ENCODE measurements at places on chromosomes 2 and 18.

DNA sequence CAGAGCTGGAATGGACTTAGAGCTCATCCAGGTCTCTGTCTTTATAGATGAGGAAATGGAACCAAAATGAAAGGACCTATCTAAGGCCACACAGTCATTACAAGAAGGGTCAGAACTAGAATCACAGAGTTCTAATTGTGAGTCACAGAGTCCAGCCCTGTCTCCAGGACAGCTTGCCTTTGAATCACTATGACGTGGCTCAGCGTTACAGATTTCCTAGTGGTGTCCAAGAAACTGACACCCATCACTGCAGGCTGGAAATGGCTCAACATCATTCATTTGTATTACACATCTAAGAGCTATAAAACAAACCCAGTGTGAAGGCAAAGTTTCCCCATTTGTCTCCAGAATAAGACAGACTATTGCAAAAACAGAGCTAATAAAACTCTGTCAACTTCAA, 164.3 kb upstream of the SIX2 start:
- no peak for DNase-seq

- no peak for DNase-seq
Measured at GRCh38 chr2:120599072-120599471, 136.6 kb upstream of the GLI2 start.

GRCh38 chr2:197124639-197125390, 185.8 kb downstream of the ANKRD44 start:
- DNase-seq, result no peak

GRCh38 chr2:96769814-96770213, 9.1 kb downstream of the CNNM4 start:
- DNase-seq, result no peak

DNA sequence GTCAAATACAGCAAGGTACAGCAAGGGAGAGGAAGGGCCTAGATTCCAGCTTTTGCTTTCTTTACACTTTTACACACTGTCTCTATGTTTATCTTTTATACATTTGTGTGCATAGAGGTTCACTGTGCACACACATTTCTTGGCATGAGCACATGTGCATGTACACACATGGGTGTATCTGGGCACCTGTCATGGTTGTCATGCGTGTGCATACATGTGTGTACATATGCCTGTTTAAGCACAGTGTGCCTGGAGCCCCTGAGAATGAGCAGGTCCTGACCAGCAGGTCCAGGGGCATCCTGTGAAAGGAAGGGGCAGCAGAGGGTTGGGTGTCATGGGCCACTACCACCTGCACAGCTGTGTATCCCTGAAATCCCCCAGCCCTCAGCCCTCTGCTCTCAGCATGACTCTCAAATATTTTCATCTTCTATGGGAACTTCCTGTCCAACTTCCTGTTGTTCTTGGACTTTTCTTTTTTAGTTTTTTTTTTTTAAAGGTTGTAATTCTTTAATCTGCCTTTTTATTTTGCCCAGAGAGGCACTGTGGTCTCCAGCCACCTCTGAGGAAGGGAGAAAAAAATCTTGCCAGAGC, 97.0 kb upstream of the EPAS1 start:
- no peak for DNase-seq

DNA sequence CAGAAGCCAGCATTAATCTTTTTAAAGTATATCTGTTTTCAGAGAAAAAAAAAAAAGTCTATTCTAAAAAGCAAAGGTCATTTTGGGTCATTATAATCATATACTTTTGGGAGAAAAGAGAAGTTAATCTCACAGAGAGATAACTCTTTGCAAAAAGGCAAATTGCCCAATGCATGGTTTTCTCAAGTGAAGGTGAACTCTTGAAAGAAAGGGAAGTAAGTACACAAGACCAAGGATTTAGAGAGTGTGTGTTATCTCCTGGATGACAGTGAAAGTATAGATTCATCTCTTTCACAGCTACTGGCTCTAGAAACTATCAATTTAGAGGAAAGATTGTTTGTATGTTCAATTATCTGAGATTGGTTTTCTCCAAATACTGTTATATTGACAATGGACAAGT, 151.4 kb downstream of the CD8B2 start:
- DNase-seq, result no peak

Measured in cortex of kidney (tissue), 1 donor.